Substantia nigra (tissue), 51 donors: ENCODE measurements at places on chromosomes 12 and 14.

- DNase-seq, result no peak
These were observed 35.8 kb downstream of the ETV6 start for GRCh38 chr12:11685316-11685715.

DNA sequence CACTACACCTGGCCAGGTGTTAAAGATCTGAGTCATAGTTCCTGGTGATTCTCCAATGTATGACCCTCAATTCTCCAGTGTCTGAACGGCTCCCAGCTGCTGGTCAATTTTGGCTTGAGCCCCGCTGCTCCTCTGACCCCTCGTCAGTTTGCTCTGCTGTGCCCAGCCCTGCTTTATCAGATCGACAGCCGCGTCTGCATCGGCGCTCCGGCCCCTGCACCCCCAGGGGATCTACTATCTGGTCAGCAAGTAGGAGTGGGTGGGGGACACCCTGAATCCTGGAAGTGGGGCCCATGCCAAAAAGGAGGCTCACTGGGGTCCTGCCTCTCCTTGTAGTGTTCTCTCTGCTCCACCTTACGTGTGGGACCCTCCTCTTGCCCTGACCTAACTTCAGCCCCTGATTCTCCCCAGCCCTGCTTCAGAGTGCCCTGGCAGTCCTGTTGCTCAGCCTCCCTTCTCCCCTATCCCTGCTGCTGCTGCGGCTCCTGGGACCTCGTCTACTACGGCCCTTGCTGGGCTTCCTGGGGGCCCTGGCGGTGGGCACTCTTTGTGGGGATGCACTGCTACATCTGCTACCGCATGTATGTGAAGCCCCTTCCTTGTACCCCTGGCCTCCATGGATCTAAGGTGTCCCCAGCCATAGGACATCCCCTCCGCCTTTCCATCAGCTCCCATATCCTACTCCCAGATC, 5.0 kb downstream of the SLC39A5 start:
- no peak for DNase-seq

- no peak for DNase-seq
These were observed 28.8 kb downstream of the HOXC4 start for GRCh38 chr12:54082397-54082892.

- no peak for DNase-seq
These were observed 1.4 kb downstream of the MEG3 start for GRCh38 chr14:100827101-100828021.

- no peak for DNase-seq
These were observed 6.5 kb downstream of the BHLHE41 start for GRCh38 chr12:26118308-26118707.

GRCh38 chr12:88952562-88952942, 372.3 kb upstream of the KITLG start:
- no peak for DNase-seq

DNA sequence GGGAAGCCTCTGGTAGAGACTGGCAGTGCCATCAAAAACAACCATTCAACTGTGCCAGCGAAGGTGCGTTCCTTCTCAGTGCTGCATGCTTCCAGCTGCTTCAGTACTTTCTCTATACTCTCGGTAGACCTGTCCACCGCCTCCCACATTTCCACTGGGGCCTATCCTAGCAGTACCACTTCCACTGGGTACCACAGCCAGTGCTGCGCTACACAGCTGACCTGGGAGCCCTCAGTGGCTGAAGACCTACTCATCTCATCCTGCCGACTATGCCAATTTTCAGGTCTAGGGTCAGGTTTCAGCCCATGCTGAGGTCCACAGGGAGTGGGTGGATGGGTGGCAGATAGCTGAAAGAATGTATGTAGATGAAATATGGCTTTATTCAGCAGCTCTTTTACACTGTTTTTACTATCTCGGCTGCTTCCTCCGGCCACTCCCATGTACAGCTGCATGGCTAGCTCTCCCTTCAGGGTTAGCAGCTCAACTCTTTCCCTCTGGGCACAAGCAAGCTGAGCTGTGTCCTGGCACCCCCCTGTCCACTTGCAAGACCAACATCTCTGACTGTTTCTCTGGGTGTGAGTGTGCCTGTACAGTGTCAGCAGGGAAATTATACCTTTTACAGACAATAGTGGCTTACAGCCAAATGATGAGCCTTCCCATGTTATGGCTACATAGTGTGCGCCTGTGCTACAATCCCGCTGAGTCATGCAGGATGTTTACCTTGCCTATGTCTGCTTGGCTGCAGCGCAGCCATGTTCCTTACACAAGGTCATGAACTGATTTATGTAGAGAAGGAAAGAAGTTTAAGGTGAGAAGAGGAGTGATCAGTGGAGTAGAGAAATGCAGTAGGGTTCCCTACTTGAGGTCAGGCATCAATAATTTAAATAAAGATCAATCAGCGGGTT, 125.7 kb upstream of the DDHD1 start:
- no peak for DNase-seq

GRCh38 chr12:98767248-98767647, 122.2 kb downstream of the APAF1 start:
- no peak for DNase-seq

DNA sequence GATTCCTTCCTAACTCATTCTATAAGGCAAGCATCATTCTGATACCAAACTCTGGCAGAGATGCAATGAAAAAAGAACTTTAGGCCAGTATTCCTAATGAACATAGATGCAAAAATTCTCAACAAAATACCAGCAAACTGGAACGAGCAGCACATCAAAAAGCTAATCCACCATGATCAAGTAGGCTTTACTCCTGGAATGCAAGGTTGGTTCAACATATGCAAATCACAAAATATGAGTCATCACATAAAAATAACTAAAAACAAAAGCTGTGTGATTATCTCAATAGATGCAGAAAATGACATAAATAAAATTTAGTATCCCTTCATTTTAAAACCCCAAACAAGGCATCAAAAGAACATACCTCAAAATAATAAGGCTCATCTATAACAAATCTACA, 98.9 kb downstream of the ACSS3 start:
- no peak for DNase-seq

DNA sequence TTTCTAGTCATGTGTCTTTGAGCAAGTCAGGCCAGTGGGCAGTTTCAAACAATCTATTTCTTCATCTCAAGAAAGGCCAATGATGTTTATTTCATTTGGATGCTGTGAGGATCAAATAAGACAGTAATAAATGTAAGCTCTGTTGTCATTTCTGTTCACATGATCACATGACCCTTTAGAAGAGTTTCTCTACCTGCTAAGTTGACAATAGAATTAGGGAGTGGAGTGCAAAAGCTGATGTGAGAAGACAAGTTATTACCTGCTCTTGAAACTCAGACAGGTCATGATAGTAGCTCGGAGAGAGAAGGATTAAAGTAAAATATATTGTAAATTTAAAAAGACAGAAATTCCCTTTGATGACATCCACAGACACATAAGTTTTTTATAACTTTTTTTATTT, 37.3 kb upstream of the DCN start:
- no peak for DNase-seq

GRCh38 chr14:105212541-105213300, 31.6 kb upstream of the NUDT14 start:
- DNase-seq, result no peak

DNA sequence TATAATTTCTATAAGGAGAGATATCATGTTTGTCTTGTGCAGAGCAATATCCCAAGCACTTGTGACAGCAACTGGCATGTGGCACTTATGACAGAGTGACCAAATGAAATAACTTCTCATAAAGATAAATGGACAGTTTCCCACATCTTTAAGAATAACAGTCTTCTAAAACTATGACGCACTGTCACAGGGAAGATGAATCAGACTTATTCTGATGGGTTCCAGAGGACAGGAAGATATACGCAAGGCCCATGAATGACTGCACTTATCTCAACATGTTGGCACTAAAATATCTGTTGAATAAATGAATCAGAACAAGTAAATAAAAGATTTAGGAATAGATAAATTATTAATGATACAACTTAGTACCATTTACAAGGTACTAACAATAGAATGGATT, 465.8 kb upstream of the SYT1 start:
- DNase-seq, result no peak

- no peak for DNase-seq
These were observed 24.2 kb downstream of the FGD4 start for GRCh38 chr12:32423559-32423958.

GRCh38 chr12:9925705-9926393, 6.3 kb downstream of the CLEC2A start:
- DNase-seq, result no peak

GRCh38 chr12:10067264-10067663, 31.5 kb downstream of the CLEC1A start:
- DNase-seq, result no peak

DNA sequence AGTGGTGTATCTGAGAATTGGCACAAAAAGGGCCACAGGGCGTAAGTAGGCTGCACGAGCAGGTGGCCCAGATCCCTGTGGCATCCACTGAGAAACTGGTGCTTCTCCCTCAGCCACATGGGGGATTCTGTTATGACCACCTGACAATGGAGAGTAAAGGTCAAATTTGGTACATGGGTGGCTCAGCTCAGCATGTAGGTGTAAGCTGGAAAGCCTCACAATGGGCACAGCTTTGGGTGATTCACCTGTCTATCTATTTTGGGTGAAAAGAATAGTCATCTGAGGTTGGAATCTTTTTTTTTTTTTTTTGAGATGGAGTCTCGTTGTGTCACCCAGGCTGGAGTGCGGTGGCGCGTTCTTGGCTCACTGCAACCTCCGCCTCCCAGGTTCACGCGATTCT, 163.4 kb upstream of the TMEM260 start:
- DNase-seq, result no peak

- no peak for DNase-seq
These were observed 94.6 kb upstream of the MUCL1 start for GRCh38 chr12:54759751-54760150.
